GM13977 (cell line): ENCODE measurements at places on chromosomes 5 and 9.

- no peak for DNase-seq
Measured at GRCh38 chr5:10525124-10525495, 38.8 kb upstream of the ANKRD33B start.

DNA sequence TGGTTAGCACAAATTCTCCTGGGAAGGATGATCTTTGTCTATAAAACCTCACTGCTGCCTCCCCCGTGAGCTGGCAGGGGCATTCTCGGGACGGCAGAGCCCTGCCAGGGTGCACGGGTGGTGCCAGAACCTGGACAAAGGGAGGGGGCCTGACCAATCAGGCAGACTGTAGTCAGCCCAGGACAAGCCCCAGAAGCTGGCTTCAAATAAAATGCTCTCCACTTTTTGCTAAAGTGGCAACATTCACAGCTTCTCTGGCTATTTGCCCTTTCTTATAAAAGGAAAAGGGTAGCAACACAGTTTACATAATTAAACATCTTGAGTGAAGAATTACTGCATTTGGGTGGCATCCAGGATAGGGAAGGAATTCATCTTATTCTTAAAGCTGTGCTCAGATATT, 14.4 kb downstream of the IL9 start:
- no peak for DNase-seq

DNA sequence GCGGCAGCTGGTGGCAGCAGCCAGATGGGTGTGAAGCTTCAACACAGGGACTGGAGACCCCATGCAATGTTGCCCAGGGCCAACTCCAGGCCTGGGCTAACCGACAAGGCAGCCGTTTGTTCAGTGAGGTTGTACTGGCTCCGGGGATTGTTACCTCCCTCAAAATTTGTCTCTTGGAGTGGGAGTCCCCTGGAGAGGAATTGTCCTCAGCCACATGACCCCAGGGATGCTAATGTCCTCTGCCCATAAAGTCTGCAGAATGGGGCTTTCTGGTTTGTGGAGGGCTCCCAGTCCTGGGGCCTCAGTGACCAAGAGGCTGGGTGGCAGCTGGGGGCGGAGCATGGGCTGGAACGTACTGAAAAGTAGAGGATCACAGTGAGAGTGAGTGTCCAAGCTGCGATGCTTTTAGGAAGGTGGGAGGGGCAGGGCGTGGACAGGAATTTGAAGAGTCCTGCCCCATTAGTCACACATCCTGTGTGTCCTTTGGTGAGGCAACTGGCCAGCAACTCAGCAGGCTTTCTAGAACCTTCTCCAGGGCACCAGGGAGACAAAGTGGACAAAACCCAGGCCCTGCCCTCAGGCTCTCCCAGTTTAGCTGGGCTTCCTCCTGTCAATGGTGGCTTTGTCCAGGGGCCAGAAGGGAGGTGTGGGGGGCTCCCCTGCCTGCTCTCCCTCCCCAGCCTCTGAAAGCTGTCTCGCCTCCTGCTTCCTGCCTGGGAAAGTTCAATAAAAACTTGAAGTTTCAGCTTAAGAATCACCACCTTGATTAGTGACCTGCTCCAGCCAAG, 114.0 kb downstream of the NSG2 start:
- DNase-seq: no peak

GRCh38 chr9:8917956-8918739, 1118.6 kb upstream of the DMAC1 start:
- DNase-seq: no peak

GRCh38 chr9:18173923-18174322, 300.0 kb upstream of the ADAMTSL1 start:
- no peak for DNase-seq

DNA sequence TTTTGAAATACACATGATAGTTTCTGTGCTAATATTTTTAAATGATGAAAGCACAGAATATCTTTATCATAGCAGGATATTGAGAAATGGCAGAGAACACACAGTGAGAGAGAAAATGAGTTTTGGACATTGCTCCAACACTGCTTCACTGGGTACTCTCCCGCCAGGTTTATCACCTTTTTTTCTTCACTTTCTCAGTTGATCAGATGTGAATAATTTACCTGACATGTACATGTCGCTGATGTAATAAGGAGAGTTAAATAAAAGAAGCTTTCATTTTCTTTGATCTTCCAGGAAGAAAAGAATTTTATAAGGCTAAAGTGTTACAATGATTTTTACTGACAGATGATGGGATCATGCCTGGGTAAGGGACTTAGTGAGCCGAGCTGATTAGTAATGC, 134.5 kb downstream of the ALDH1A1 start:
- no peak for DNase-seq

GRCh38 chr5:170307575-170308465, 10.2 kb upstream of the LCP2 start:
- peak; percentile 39 for DNase-seq
